ENCODE measurements at places on chromosomes 2 and 18. TPM values are rescaled to one million over a fixed set of nuclear protein-coding genes. Genes with fewer than 3 reads are reported as not detected.

TXNDC2 gene
- total RNA-seq, result not detected

RND3 gene
- total RNA-seq, result not detected

DNA sequence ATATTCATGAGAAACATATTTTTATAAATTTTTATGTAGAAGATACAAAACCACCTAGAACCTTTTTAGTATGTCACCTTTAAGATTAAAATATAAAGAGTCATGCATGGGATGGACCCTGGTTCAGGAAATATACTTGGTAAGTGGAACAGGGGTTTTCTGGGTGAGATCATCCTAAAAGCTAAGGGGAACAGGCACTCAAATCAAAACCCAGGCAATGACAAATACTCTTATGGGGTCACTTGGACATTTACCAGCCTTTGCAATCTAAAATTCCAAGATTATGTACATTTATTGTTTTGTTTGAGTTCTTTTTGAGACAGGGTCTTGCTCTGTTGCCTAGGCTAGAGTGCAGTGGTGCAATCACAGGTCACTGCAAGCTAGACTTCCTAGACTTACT, 65.8 kb downstream of the SGPP2 start:
- H3K4me3 ChIP-seq, result no peak overlapping the region
- H3K4me1 ChIP-seq, result no peaks in the 10 kb centered on the region
- no peaks in the 10 kb centered on the region for H3K27me3 ChIP-seq
- no peaks in the 10 kb centered on the region for H3K36me3 ChIP-seq
- H3K27ac ChIP-seq, result no peak overlapping the region

DNA sequence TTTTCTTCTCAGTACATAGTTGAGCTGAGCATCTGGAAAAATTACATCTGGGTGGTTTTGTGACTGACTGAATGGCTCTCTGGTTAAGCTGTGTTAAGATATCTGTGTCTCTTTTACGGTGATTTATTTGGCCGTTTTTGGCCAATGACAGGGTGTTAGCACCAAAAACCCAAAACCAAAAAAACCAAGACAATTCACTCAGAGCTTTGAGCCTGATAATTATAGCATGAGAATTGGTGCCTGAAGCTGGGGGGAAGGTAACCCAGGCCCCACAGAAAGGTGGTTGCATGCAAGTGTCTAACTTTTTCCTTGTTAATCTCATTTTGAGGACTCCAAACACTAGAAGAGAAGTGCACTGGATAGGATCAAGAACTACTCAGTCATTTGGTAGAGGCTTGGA, 4.5 kb downstream of the CD28 start:
- peaks cover 51% of the 10 kb centered on the region for H3K36me3 ChIP-seq
- no peaks in the 10 kb centered on the region for H3K27me3 ChIP-seq
- peaks cover 69% of the 10 kb centered on the region for H3K4me1 ChIP-seq
- peak overlapping the region; percentile 95 for H3K27ac ChIP-seq
- H3K4me3 ChIP-seq, result peak overlapping the region; percentile 87
- DNase-seq, result no peak

DNA sequence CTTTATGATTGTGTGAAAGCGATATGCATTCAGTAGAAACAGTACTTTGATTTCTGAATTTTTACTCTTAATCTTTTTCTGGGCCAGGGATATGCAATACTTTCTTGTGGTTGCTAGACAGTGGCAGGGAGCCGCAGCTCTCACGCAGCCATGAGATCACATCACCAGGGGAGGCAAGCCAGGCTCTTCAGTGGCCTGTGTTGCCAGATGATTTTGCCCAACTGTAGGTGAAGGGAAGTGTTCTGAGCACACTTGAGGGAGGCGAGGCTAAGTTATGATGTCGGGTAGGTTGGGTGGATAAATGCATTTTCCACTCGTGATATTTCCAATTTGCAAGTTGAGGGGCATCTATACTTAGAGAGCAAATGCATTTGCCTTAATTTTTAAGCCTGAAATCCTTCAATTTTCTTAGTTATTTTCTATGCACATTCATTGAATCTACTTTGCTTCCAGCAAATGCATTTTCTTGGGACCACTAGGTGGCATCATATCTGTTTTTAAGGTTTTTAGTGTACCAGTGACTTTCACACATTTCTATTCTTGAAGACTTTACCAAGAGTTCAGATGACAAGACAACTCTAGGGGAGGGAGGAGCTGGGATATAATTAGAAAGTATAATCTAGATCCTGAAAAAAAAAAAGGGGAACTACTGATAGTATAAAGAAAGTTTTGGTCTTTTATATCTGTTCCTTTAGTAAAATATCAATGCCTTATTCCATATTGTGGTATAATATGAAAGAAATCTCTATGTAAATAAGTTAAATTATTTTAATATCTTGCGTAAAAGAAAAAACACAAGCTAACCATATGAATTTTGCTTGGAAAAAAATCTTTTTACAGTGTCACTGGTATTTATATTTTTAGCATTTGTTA, 643.3 kb downstream of the SOCS6 start:
- H3K4me1 ChIP-seq, result no peaks in the 10 kb centered on the region
- no peaks in the 10 kb centered on the region for H3K27me3 ChIP-seq
- H3K36me3 ChIP-seq, result no peaks in the 10 kb centered on the region
- H3K4me3 ChIP-seq, result no peak overlapping the region

PUS10 gene
- 9.5 TPM for total RNA-seq

DNA sequence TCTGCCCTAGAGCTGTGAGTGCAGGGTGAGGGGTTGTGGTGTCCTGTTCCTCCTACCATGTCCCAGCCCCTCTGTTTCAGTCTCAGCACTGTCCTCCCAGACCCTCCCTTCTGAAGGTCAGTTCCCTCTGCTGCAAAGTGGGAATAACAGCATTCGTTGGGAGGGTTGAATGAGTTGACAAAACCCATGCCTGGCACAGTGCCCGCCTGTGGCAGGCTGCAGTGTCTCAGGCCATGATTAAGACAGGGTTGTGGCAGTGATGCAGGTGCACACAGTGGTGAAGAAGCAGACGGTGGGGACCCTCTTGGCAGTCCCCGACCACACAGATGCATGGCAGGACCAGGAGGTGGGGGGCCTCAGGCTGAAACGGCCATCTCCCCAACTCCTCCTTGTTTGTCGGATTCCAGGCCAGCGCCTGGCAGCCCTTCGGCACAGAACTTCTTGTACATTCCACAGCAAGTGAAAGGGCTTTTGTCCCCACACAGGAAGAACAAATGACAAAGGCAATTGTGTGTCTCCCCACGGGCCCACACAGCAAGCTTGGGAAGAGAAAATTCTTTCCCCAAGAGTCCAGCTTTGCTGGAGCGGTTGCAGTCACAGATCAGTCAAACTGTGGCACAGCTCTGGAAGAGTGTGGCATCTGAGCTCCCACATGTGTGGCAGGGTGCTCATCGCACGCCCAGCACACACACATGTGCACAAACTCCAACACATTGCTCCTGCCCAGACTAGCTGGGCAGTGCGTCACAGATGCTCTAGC, 92.0 kb upstream of the MSH2 start:
- peaks cover 27% of the 10 kb centered on the region for H3K27me3 ChIP-seq
- no peaks in the 10 kb centered on the region for H3K36me3 ChIP-seq
- no peak for DNase-seq
- no peaks in the 10 kb centered on the region for H3K4me1 ChIP-seq

- no peaks in the 10 kb centered on the region for H3K27me3 ChIP-seq
- H3K27ac ChIP-seq, result no peak overlapping the region
- no peaks in the 10 kb centered on the region for H3K36me3 ChIP-seq
- H3K4me1 ChIP-seq, result no peaks in the 10 kb centered on the region
- DNase-seq, result no peak
- H3K4me3 ChIP-seq, result no peak overlapping the region
Measured at GRCh38 chr2:225598897-225599296, 199.4 kb downstream of the NYAP2 start.

GRCh38 chr2:237693291-237693994, 66.1 kb downstream of the LRRFIP1 start:
- no peaks in the 10 kb centered on the region for H3K27me3 ChIP-seq
- H3K4me1 ChIP-seq, result peaks cover 53% of the 10 kb centered on the region
- H3K27ac ChIP-seq, result peak overlapping the region; percentile 94
- no peak for DNase-seq
- peaks cover 25% of the 10 kb centered on the region for H3K36me3 ChIP-seq

- no peak for DNase-seq
- H3K36me3 ChIP-seq, result no peaks in the 10 kb centered on the region
- H3K4me1 ChIP-seq, result no peaks in the 10 kb centered on the region
- no peaks in the 10 kb centered on the region for H3K27me3 ChIP-seq
Measured at GRCh38 chr18:43514747-43515146, 237.5 kb upstream of the SYT4 start.

All from activated CD8-positive, alpha-beta memory T cell treated with anti-CD3 and anti-CD28 coated beads, Interleukin-2, amount 10 ng/mL, durations not matched to agents 7 days and 5 days (primary cell).